ENCODE measurements at places on chromosomes 13 and 19.

GRCh38 chr19:14168993-14169392 is 32.6 kb upstream of the ASF1B start:
- no peak for DNase-seq

DNA sequence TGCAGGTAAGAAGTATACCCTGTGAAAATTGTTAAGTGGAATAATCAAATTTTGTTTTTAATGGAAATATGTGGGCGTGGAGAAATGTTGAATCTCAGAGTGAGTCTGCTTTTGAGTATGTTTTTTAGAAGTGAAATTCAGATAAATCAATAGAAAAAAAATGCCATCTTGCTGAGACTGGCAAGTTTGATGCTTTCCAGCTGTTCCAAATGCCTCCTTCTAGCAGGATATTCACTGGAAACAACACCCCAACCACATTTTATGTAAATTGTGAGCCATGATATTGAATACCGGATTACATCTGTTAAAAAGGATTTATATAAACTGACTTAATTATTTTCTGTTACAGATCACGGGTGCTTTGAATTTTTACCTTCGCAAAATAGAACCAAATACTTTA is 115.4 kb downstream of the ITGBL1 start:
- DNase-seq = no peak

- no peak for DNase-seq
Observed at GRCh38 chr13:44362394-44363040, 11.1 kb upstream of the SERP2 start.

DNA sequence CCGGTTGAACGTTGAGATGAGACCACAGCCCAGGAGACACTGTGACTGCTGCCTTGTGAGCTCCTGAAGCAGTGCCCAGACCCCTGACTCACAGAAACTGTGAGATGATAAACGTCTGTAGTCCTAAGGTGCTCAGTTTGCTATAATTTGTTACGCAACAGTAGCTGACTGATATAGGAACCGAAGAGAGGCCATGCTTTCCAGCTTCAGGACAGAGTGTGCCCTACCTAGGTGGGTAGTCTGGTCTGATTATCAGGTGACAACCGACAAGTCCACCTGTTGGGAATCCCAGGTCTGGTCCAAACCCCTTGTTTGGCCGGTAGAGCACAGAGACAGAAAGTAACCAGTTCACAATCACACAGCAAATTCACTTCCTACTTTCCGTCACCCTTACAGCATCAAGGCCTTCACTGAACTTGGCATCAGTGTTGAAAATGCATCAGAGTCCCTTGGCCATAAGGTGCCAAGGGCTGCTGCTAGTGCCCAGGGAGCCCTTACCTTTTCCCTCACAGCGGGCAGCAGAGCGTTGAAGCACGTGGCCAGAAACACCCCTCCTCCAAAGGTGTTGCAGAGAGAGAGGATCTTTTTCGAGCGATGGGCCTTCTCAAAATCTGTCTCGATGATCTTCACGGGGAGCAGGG is 3.1 kb downstream of the SLC39A3 start:
- DNase-seq = no peak
